Hepatocyte (in vitro differentiated cells): ENCODE measurements at places on chromosomes 5 and 9. TPM values are rescaled to one million over a fixed set of nuclear protein-coding genes. Genes with fewer than 3 reads are reported as not detected.

DNA sequence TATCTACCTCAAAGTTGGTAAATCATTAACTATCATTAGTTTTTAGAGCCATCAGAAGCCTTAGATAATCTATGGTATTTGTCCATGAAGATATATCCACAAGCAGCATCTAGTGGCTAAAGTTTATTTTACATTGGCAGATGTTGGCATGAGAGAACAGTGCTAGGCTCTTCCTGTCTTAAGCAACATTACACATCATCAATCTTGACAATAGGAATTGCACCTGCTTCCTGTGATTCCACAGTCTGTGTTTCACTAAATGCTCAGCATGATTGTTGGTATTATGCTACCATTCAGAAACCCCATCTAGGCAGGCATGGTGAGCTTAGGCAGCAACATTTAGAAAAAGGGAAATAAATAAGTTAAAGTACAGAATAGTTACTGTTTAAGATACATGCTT, 246.6 kb downstream of the SLCO4C1 start:
- no peak for DNase-seq

Gene PCDHA6
- total RNA-seq = 3.2 and 3.4 TPM in 2 replicates

Gene MELK
- 11.0 and 12.5 TPM in 2 replicates for total RNA-seq

DNA sequence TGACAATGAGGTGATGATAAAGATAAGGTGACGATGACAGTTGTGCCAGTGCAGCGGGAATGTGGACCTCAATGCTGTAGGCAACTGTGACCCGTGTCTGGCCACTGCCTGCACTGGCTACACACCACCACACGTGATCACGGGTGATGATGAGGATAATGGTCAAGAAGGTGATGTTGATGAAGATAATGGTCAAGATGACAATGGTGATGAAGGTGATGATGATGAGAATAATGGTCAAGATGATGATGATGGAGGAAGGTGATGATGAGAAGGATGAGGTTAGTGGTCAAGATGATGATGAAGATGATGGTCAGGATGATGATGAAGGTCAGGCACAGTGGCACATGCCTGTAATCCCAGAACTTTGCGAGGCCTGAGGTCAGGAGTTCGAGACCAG, 30.7 kb upstream of the AIF1L start:
- DNase-seq = no peak

GRCh38 chr5:1915316-1915715, 32.6 kb upstream of the IRX4 start:
- no peak for DNase-seq

DNA sequence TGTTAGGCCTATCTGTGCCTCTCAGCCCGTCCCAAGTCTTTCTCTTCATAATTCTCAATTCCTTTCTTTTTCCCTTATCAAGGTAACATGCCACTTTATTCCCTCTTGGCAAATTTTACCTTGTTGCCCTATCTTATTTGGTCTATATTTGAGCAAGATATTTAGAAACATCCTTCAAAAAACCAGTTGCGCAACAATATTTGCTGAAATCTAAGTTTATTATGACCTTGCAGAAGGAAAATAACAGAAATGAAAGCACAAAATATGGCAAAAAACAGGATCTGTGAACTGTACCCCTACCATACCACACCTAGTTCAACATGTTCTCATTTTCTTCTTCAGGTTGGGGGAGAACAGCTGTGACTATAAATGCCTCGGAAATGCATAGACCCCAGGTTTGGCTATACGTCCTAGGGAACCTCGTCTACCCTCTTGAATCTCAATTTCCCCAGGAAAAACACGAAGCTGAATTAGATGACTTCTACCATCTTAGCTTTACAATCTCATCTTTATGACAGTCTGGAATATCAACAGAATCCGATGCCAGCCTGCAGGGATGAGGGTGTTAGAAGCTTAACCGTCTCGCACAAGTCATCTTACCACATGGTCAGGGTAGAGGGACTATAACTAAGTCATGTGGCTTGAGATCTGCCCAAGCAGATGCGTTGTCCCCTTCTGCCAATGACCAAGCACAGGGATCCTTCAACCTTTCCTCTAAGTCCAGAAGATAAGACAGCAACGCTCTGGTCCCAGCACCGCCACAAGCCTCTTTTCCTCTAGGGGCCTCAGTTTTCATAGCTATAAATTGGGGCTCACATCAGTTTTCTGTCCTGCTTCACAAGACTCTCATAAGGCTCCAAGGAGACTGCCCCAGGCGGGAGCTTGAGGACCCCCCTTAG, 1.3 kb downstream of the LCP2 start:
- no peak for DNase-seq

Gene ROPN1L
- 0.28 and 0.30 TPM in 2 replicates for total RNA-seq

- DNase-seq = no peak
These were observed 29.8 kb downstream of the DAB2 start for GRCh38 chr5:39394946-39395345.

DNA sequence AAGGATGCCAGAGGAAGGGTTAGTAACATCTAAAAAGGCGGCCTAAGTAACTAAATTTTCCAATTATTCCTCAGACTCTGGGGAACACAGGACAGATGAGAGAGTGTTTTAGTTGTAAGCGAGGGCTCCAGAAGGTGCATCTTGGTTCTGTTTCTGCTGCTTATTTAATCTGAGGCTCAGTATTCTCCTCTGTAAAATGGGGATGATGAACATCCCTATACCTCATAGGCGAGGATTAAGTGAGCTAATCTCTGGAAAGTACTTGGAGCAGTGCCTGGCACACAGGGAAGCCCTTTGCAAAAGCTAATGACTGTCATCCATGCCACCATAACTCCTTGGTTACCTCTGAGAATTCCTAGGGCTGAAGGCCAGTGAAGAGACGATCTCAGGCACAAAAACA, 59.0 kb downstream of the SHB start:
- no peak for DNase-seq

DNA sequence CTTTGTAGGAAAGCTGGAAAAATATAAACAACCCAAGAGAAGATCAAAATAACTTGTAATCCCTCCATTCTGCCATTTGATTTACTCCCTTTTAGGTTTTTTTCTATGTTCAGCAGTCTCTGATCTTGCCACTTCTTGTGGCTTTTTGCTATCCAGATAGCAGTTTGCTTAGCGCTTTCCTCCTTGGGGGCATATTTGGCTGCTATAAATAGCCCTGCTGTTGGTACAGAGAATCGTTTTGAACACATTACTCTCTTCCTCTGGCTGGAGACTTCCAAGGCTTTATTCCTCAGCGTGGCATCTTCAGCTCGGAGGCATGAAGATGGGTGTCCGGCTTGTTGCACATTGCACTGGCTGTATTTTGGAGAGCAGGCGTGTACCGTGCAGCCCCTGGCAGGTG, 38.6 kb downstream of the HMCN2 start:
- no peak for DNase-seq

GRCh38 chr5:94268226-94268625, 350.2 kb downstream of the KIAA0825 start:
- DNase-seq = no peak

- no peak for DNase-seq
These were observed 52.0 kb downstream of the EXD3 start for GRCh38 chr9:137370865-137371520.

Gene MSX2
- 20.7 and 28.8 TPM in 2 replicates for total RNA-seq

Gene CNTNAP3
- 0.44 and 1.00 TPM in 2 replicates for total RNA-seq

DNA sequence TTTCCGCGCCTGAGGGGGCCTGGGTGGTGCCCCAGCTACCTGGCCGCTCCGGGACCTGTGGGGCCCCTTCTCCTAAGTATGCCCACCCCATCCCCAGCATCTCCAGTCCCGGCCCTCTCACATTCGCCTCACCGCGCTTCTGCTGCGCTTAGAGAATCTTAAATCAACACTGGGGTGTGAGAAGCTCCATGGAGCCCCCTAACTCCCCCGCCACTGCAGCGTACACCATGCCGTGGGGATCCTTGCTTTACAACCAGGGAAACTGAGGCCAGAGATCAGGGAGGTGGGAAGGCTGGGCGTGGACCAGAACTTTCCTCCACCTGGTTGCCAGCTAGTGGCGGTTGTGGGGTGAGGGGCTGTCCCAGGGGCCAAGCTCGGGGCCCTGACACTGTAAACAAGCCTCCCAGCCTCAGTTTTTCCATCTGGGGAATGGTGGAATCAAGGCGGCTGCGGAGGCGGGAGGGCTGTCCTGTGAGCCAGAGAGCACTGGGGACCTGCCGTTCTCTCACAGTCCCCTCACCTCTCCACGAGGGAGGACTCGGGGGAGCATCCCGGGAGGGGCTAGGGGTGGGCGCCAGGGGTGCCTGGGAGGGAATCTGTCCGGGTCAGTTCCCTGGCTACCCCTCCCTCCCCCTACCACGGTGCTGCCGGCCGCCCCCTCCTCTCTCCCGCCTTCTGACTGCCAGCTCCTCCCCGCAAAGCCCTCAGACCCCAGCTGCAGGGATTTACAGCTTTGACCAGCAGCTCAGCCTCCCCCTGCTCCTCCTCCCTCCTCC, 161.2 kb downstream of the C9orf50 start:
- DNase-seq = no peak

- no peak for DNase-seq
These were observed 7.7 kb downstream of the ZCCHC7 start for GRCh38 chr9:37128051-37128450.

DNA sequence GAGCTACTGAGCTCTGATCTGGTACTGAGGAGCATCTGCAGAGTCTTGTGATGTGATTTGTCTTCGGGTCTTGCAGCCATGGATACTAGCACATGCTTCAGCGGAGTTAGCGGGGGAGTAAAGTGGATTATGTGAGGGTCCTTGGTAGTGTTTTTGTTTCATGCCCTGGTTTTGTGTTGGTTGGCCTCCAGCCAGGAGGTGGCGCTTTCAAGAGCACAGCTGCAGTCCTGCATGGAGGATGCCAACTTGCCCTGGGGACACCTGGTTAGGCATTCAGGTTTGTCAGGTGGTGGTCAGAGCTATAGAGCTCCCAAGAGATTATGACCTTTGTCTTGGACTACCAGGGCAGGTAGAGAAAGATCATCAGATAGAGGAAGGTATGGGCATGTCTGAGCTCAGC, 185.8 kb upstream of the CDH6 start:
- no peak for DNase-seq

Gene KCNN2
- 3.2 and 3.9 TPM in 2 replicates for total RNA-seq

GRCh38 chr9:114655689-114656088, 1.9 kb downstream of the TEX53 start:
- peak; percentile 21 for DNase-seq

Gene MCIDAS
- total RNA-seq = not detected in 2 replicates

GRCh38 chr5:74367241-74367733, 273.2 kb downstream of the ENC1 start:
- DNase-seq = no peak

DNA sequence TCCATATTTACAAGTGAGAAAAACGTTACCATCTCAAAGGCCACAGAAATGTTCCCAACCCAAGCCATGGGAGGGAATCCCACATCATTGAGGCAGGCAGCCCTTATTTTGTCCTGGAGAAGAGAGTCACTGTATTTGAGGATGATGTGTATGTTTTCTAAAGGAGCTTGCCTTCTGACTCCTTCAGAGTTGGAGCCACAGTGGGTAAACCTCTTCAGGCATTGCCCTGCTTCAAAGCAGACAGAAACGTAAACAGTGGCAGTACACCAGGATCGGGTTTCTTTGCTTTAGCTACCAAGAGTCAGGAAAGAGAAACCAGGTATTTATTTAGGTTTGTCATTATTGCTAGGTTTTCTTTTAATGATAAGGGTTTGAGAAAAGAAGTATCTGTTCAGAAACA, 45.7 kb downstream of the MUSK start:
- peak; percentile 18 for DNase-seq

Gene SEMA6A
- total RNA-seq = 50.0 and 68.6 TPM in 2 replicates

Gene PCA3
- total RNA-seq = 0.16 TPM in 1 of 2 replicates, not detected in the other

Gene KLHL3
- total RNA-seq = 4.0 and 5.3 TPM in 2 replicates

DNA sequence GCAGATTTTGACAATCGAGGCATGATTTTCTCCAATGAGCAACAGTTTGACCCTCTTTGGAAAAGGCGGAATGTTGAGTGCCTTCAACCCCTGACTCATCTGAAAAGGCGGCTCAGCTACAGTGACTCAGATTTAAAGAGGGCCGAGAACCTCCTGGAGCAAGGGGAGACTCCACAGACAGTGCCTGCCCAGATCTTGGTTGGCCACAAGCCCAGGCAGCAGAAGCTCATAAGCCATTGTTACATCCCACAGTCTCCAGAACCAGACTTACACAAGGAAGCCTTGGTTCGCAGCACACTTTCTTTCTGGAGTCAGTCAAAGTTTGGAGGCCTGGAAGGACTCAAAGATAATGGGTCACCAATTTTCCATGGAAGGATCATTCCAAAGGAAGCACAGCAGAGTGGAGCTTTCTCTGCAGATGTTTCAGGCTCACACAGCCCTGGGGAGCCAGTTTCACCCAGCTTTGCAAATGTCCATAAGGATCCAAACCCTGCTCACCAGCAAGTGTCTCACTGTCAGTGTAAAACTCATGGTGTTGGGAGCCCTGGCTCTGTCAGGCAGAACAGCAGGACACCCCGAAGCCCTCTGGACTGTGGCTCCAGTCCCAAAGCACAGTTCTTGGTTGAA, 13.6 kb downstream of the PTPDC1 start:
- peak; percentile 56 for DNase-seq

Gene HTR4
- 2.0 and 2.3 TPM in 2 replicates for total RNA-seq

Gene WNT8A
- not detected in 2 replicates for total RNA-seq
